ENCODE measurements at places on chromosomes 4 and X.

DNA sequence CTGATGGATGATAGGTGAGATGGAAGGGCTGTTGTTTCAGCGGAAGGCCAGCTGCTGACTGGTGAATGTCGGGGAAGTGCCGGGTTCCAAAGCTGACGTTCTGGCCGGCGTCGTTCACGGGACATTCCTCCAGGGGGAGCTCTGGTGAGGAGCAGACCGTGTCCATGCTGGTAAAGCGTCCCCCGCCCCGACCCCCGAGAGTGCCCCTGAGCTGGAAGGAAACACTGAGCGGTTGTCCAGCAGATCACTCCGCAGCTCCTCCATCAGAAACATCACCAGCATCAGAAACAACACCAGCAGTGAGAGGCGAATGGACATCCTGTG lies 18.6 kb upstream of the ADRA2C start:
- no peak for DNase-seq

- DNase-seq, result no peak
These were observed 257.9 kb upstream of the CPEB2 start for GRCh38 chr4:14744346-14744745.

DNA sequence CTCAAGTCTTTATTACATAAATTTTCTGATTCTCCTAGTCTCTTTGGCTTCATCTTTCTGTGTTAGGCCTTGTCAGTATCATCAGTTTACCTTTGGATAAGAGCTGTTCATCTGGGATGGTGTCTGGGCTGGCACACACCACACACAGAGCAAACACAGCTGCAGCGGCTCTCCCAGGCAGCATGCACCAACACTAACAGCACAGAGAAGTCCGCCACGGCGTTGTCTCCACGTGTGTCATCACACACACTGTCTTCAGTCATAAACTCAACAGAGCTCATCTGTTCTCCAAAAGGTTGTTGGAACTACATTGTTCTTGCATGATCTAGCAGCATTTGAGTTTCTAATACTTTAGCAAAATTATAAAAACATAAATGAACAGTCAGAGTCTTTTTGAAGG lies 851.9 kb upstream of the FRG1 start:
- DNase-seq, result no peak

- no peak for DNase-seq
These were observed 249.3 kb downstream of the CHIC1 start for GRCh38 chrX:73812256-73812655.

- no peak for DNase-seq
These were observed 211.5 kb downstream of the CHRDL1 start for GRCh38 chrX:110584083-110584482.

DNA sequence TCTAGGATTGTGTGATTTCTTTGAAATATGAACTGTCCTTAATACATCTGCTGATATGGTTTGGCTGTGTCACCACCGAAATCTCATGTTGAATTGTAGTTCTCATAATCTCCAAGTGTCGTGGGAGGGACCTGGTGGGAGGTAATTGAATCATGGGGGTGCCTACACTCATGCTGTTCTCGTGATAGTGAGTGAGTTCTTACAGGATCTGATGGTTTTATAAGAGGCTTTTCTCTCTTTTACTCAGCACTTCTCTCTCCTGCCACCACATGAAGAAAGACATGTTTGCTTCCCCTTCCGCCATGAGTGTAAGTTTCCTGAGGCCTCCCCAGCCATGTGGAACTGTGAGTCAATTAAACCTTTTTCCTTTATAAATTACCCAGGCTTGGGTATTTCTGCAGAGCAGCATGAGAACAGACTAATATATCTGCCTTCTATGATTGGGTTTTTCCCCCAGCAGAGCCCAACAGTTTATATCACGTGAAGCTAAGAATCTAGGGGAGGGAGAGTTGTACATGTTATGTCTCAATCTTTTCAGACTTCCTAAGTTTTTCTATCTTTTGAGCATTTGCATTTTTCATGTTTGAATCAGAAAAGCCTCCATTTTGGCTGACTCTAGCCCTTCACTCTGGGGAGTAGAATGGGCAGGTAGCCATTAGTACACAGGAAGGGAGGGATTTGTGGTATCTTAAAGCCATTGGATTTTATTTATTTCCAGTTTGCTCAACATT lies 58.9 kb downstream of the PLAC1 start:
- no peak for DNase-seq

DNA sequence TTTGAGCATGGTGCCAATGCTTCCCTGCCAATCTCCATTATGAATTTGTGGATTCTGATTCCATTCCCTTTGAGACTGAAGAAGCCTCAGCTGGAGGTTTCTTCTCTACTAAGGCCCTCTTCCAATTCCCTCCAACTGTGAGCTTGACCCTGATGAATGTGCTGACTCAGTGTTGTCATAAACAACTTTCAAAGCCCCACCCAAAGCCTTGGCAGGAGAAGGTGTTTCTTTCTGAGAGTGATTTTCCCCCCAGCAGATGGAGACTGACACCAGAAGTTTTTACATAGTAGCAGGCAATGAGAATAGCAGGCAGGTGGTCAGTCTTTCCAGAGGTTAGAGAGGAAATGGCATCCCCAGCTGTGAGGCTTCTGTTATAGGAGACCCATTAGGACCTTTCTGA lies 53.1 kb downstream of the OCRL start:
- no peak for DNase-seq

GRCh38 chr4:58325070-58325469 lies 1214.9 kb upstream of the IGFBP7 start:
- no peak for DNase-seq

GRCh38 chr4:110197529-110198042 lies 829 bp downstream of the ELOVL6 start:
- DNase-seq, result peak; percentile 86

- no peak for DNase-seq
These were observed 39.3 kb downstream of the BMP3 start for GRCh38 chr4:81069706-81070331.

DNA sequence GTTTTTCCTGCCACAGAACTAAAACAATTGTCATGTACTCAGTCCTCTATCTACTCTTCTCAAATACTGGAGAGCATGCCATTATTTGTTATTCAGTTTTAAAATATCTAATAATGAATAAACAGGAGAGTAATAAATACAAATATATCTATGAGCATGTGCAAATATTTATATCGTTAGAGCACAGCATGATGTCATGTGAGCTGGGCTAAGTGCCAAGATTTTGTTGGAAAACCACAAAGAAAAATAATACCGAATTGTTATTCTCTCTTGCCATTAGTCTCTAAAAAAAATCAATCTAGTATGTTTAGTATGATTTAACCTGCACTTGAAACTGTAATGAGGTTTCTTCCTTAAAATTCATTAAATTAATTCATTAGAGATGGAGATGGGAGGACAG lies 97.3 kb downstream of the DDX60 start:
- DNase-seq, result no peak

DNA sequence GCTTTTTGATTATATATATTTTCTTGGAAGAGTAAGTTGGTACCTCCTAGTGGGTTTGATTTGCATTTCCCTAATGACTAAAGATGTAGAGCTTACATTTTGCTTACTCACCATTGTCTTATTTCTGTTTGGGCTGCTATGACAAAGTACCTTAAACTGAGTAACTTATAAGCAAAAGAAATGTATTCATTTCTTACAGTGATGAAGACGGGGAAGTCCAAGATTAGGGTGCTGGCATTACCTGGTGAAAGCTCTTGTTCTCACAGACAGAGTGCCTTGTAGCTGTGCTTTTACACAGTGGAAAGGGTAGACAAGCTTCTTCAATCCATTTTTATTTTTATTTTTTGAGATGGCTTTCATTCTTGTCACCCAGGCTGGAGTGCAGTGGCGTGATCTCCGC lies 229.2 kb upstream of the AGA start:
- DNase-seq, result no peak

GRCh38 chr4:7194251-7195140 lies 2.2 kb downstream of the SORCS2 start:
- peak; percentile 60 for DNase-seq

GRCh38 chr4:39626261-39626660 lies 12.4 kb downstream of the SMIM14 start:
- no peak for DNase-seq

GRCh38 chr4:36254371-36254770 lies 10.1 kb upstream of the ARAP2 start:
- no peak for DNase-seq

DNA sequence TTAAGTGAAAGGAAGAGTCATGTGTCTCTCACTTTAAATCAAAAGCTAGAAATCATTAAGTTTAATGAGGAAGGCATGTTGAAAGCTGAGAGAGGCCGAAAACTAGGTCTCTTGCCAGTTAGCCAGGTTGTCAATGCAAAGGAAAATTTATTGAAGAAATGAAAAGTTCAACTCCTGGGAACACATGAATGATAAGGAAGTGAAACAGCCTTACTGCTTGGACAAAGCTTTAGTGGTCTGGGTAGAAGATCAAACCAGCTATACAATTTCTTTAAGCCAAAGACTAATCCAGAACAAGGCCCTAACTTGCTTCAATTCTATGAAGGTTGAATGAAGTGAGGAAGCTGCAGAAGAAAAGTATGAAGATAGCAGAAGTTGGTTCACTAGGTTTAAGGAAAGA lies 24.9 kb downstream of the RHOH start:
- no peak for DNase-seq

DNA sequence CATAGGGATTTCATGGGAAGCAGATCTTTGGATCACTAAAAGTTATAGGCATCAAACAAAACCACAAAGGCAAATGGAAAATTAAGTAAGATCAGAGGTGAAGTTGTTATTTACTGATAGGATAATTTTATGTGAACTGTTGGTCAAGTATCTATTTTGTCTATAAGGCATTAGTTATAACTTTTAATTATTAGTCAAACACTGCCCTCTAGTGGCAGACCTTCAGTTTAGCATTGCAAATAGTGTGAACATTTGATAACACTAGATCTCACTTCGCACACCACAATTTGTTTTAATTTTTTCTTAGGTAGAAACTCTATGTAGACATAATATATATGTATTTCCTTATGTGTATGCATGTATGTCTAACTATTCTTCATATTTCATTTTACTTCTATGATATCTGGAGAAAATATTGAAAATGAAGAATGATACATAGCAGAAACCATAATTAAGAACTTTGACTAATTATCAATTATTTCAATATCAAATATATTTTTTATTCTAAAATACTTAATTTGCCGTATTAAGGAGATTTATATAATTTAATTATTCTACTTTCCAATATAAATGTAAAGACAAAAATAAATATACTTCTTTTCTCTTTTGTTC lies 214.5 kb upstream of the TACR3 start:
- no peak for DNase-seq

- peak; percentile 79 for DNase-seq
These were observed 7.1 kb downstream of the HAND2 start for GRCh38 chr4:173522951-173523395.

GRCh38 chr4:184344899-184345572 lies 127.4 kb upstream of the ENPP6 start:
- no peak for DNase-seq

- no peak for DNase-seq
These were observed 530.4 kb upstream of the IGFBP7 start for GRCh38 chr4:57640391-57641100.

DNA sequence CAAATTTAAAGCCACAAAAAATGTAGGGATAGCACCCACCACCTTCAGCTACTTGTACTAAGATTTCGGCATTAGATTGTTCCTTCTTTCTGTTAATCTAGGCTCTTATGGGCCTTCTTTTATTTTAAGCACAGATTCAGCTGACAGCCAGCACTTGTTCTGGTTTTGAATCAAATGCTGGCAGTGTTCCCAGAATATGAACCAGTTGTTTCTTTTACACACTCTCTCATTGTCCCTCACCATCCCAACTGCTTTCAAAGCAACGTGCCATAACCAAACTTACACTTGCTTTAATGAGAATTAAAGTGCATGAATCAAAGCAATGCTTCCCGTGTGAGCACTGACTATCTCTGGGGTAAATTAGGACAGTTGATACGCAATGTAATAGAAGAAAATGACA lies 744.5 kb upstream of the FAM241A start:
- DNase-seq, result no peak

DNA sequence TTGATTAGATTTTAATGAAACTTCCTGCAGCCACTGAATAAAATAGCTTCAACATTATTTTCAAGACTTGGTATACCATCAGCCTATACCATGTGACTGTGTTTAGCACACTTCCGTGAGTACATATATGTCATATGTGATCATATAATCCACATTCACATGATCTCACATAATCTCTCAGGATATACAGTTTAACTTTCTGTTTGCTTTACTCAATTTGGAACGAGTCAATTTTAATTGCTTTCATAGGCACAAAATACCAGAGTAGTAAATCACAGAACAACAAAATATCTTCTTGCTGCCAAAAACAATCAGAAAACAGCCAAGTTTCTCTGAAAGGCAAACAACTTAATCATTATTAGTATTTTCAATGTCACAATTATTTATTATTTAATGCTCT lies 731.1 kb upstream of the DIAPH2 start:
- DNase-seq, result no peak

DNA sequence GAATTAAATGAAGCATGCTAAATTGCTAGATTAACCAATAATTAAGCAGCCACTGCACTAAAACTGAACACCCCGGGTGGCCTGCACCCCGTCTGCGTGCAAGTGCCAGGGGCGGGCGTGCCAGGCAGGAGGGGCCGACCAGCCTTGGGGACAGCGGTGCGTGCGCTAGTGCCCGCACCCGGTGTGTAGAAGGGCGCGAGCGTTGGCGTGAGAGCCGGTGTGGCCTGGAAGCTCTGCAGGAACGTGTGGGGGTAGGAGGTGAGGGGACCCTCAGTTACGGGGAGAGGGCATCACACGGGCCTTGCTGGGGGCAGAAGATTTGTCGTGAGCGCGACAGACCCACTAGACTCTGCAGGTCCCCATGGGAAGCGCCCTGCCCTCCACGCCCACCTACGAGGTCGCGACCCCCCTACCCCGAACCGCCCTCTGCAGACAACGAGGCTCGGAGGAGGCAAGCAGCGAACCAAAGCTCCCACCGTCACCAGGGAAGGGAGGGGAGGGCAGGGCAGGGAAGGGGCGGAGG lies 105.8 kb downstream of the FAM53A start:
- no peak for DNase-seq

DNA sequence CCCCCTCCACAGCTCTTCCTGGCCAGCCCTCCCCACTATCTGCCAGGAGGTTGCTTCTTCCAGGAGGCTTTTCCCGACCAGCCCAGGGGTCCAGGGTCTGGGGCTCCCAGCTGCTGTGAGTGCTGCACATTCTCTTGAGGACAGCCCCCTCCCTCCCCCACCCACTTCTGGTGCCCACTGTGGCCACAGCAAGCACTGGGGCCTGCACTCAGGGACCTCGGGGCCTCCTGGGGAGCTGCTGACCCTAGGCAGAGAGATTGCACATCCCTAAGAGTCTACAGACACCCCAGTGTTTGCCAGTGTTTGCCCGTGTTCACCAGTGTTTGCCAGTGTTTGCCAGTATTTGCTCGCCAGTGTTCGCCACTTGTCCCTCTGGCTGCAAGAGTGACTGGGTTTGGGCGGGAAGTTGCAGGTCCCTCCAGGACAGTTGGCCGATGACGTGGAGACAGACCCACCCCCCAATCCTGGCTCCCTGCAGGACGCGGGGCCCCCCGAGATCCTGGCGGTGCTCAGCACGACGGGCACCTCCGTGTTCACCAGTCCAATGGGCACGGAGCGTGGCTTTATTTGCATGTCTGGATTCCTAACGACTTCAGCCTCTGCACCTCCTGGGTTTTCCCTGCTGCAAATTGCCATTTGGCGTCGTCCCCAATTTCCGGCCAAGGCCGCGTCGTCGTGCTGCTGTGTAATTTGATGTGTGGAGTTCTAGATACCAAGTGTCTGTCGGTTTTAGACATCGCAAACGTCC lies 87.5 kb upstream of the NKX1-1 start:
- no peak for DNase-seq
